CD4-positive, alpha-beta memory T cell (primary cell): ENCODE measurements at places on chromosomes 13 and 19. TPM values are rescaled to one million over a fixed set of nuclear protein-coding genes. Genes with fewer than 3 reads are reported as not detected.
A peak's percentile ranks its signal among the peaks of the same experiment; 100 is the strongest.

DNA sequence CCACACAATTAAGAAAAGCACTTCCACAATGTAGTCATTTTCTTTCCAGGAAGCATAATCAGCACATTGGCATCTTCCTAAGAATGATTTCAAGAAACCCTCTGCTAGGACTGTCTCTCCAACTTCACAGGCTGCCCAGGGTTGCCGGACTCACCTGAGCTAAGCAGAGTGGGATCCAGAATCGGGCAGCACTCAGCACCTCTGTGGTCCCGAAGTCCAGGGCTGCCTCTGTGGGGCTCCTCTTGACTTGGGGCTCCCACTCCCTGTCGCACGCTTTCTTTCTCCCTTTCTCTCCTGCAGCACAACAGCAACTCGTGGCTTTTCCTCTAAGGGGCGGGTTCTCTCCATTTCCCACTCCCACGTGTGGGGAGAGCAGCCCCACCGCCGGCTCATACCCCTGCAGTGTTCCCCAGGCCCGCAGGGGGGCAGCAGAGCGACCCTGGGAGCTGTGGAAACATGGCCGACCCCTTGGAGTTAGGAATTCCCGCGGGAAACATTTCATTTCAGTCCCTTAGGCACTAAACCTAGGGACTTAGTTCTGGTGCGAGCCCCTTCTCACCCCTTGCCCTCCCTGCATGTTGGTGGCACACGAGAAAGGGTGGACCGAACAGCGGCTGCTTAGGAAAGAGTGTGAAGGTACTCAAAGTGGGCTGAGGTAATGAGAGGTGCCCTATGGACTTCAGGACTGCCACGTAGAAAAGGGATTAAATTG, at the start of gene TMEM272:
Gene TMEM272, minus strand, starts transcription at position 316 of the 712 bp plus-strand sequence. CDS start 6,647 bp downstream, outside the sequence.
- peak; percentile 44 for DNase-seq

DNA sequence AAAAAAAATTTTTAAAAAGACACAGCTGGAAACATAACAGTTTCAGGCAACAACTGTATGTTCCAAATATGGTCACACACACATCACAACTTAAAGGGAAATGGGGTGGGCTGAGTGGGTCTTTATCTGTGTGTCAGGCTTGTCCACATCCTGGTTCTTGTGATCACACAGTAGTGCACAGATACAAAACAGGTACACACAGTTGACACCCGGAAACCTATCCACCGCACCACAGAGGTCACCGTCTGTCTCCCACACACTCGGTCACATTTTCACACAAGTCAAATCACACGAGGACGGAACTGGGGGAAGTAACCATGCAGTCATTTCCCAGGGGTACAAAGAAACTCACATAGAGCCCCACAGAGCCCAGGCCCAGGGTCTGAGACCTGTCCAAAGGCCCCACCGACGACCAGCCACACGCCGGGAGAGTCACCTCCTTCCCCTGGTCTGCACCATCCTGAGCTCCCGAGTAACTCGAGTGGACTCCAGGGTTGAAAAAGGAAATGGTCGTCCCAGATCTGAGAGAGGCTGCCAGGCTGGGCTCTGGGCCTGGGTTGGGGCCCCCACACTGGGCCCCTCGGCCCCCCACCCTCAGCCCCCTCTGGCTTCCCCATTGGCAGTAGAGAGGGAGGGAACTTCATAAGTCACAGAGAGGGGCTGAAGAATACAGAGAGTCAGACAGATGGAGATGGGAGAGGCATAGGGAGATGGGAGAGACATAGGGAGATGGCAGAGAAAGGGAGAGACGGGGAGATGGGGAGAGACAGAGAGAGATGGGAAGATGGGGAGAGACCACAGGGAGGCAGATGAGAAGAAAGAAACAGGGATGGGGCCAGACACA, 1.3 kb upstream of the PPAN start:
- peak; percentile 91 for DNase-seq

GRCh38 chr19:43639519-43640423, at the start of gene CADM4:
Gene CADM4, minus strand, starts transcription at chr19:43639850. Its CDS starts 60 bp downstream, at chr19:43639790.
- peak; percentile 61 for DNase-seq

Gene PPP1R12C
- total RNA-seq, result 165 TPM

Gene PRODH2
- total RNA-seq, result not detected

Gene MIR17HG
- total RNA-seq, result 13.2 TPM
